ENCODE measurements at places on chromosomes 3 and 15.

DNA sequence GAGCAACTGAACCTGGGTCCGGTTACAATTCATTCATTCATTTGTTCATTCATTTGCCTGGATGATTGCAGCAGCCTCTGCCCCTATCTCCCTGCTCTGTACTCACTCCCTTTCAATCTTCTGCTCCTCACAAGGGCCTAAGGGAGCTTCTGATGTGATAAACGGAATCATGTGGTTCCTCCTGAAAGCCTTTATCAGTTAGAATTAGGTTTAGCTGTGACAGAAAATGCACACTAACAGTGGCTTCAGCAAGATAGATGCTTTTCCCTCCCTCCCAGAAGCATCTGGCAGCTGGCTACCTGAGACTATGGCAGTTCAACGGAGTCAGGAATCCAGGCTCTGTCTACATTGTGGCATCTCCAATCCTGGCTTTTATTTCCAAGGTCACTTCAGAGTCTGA lies 196.0 kb downstream of the ADAMTS9 start:
- no peak for DNase-seq

- DNase-seq = no peak
These were observed 488 bp upstream of the IL17RD start for GRCh38 chr3:57165641-57166040.

DNA sequence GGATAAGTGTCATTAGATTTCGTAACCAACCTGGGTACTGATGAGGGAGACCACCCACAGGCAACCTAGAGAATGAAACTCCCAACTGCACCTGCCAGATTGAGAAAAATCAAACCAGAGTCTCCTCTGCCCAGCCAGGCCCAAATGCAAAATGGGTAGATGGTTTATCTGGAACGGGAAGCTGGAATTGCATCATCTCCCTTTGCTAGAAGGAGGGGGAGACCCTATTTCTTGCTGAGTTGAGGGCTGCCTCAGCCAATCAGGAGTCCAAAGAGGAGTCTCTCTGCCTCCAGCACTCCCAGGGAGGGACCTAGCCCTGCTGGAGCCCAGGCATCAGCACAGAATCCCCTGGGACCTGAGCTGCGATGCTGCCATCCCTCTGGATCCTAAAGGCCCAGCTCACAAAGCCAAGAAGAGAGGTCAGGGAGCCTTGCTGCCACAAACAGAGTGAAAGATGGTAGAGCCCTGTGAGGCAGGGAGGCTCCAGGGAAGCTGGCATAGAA lies 8.1 kb downstream of the RMDN3 start:
- DNase-seq = no peak

DNA sequence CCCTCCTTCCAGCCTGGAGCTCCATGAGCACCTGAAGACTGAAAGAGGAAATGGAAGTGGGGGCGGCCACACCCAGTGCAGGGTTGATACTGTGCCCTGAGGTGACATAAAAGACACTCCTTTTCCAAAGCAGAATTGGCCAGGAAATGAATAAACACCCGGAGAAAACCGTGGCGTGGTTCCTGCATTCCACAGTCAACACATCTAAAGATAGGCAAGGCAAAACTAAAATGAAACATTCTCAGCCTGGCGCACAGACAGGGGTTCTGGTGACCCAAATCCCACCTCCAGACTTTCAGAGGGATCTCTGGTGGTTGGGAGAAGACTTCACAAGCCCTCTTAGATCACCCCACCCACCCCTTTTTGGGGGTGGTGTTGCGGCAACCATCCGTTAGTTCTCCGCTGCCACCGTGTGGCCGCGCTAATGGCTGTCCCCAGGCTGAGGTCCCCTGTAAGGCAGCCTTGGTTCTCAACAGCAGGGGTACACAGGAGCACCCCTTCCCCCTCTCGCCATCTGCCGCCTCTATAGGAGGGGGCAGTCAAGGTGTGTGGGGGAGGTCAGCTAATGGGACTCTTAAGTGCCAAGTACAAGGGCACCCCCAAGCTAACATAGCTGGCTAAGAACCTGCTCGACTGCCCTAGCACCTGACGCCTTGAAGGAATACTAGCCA lies 2.5 kb upstream of the MST1R start:
- peak; percentile 26 for DNase-seq

- DNase-seq = no peak
These were observed 113.9 kb downstream of the TCF12 start for GRCh38 chr15:57032338-57032737.

GRCh38 chr3:186097317-186097662 lies 11.6 kb downstream of the ETV5 start:
- DNase-seq = no peak

DNA sequence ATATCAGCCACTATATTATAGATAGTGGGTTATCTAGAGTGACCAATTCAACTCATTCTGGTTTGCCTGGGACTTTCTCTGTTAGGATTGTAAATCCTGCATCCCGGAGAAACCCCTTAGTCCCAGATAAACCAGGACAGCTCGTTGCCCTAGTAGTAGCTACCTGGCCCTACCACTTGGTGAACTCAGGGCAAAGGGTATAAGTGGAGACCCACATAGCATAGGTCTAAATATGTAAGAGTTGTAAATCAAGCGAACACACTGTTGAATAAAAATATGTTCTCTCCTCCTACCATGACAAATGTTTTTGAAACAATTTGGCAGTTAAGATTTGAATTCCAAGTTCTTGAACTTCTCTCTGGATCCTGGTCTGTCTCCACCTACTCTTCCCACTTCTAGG lies 15.7 kb upstream of the LMCD1 start:
- DNase-seq = no peak

DNA sequence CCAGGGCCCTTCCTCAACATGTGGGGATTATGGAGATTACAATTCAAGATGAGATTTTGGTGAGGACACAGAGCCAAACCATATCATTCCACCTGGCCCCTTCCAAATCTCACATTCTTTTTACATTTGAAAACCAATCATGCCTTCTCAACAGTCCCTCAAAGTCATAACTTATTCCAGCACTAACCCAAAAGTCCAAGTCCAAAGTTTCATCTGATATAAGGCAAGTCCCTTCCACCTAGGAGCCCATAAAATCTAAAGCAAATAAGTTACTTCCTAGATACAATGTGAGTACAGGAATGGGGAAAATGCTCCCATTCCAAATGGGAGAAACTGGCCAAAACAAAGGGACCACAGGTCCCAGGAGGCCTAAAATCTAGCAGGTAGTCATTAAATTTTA lies 309.5 kb upstream of the SLITRK3 start:
- no peak for DNase-seq

GRCh38 chr15:43941555-43941954 lies 114.8 kb downstream of the WDR76 start:
- DNase-seq = no peak

GRCh38 chr15:80153900-80154299 lies 1.1 kb downstream of the FAH start:
- no peak for DNase-seq

- peak; percentile 75 for DNase-seq
These were observed 90.2 kb downstream of the ARNT2 start for GRCh38 chr15:80494351-80494751.

DNA sequence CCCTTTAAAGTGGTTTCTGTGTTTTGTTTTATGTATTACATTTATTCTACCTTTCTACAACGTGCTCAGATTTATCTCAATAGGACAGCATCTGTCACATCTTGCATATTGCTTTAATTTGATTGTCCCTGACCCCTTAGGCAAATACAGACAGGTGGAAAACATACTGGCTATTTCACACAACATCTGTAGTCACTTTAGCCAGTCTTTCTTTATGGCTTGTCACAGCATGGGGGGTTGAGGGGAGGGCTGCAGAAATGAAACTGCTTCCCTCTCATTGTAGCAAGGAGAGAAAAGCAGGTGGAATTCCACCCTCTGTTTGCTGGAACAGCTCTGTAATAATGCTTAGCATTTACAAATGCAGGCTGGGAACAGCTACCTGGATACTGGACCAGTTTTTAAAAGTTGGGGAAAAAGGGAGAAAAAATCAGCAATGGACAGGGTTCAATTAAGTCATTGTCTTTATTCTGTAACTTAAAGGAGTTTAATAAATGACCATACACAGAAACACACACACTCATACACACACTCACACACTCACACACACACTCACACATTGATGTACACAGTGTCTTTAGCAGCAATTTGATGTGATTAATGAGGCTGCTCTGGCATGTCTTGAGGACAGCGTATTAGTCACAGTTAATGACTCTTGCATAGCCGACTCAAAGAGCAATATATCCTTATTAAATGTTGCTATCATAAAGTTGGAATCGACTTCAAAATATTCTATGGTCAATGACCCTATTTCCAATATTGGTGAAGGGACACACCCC lies 283.7 kb upstream of the GBE1 start:
- peak; percentile 16 for DNase-seq

GRCh38 chr3:171380711-171381425 lies 79.3 kb downstream of the TNIK start:
- DNase-seq = no peak

DNA sequence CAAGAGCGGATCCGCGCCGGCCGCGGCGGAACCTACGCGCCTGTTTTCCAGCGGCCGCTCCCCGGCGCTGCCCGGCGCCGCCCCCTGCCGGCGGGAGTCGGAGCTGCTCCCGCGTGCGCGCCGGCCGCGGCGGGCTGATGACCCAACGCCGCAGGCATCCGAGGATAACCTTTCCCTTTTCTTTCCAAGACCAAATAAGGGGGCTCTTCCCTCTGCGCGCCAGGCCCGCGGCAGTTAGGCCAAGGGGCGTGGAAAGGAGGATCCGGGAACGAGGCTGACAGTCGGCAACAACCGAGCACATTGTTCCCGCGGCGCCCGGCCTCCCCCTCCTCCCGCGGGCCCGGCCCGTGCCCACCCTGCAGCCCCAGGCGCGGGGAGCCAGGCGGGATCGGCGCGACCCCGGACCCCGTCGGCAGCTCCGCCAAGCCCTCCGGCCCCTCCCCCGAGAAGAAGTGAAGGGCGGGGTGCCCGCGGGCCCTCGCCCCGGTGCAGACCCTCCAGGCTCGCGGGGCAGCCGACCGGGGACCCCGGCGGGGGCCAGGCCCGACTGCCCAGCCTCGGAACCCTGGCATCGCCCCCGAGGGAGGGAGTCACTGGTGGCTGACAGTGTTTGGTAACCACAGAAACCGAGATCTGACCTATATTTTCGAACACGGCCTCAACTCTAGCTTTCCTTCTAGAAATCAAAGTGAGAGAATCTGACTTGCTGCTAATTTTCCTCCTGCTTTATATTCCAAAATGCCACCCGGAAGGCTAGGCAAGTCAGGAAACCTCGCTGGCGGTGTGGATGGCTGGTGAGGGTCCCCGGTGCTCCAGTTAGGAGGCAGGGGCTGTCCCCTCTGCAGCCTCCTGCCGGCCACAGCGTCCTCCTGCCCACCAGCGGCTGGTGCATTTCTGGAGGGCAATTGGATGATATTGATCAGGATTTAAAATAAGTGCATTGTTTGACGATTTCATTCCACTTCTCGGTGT lies 45.6 kb upstream of the SYNM start:
- peak; percentile 74 for DNase-seq

- no peak for DNase-seq
These were observed 131.1 kb upstream of the BFSP2 start for GRCh38 chr3:133268726-133269134.

GRCh38 chr3:192802957-192803899 lies 75.9 kb upstream of the FGF12 start:
- peak; percentile 29 for DNase-seq

GRCh38 chr15:99130314-99130713 lies 25.4 kb downstream of the SYNM start:
- no peak for DNase-seq

DNA sequence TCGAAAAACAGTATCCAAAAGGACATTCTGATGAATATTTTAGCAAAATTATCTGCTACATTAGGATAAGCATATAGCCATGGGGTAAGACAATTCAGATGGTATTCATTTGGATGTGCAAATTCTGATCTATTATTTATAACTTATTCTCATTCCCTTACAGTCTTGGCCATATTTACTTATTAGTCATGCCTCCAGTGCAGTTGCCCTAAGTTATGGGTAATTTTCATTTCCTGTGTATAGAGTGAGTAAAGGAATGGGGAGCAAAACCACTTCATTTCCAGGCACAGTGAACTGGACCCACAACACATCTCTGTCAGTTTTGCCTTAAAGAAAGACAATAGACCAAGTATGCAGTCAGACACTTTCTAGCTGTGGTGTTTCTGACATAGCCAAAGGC lies 134.3 kb downstream of the POLQ start:
- peak; percentile 2 for DNase-seq

- DNase-seq = peak; percentile 79
These were observed 7.4 kb upstream of the FGF7 start for GRCh38 chr15:49415638-49416037.

GRCh38 chr15:51770902-51771301 lies 19.5 kb downstream of the TMOD2 start:
- DNase-seq = no peak

- DNase-seq = no peak
These were observed 80.9 kb downstream of the NECTIN3 start for GRCh38 chr3:111152496-111152895.

- no peak for DNase-seq
These were observed 27.9 kb downstream of the PLCL2 start for GRCh38 chr3:16912400-16913263.
